ENCODE measurements at places on chromosomes 12 and 14. TPM values are rescaled to one million over a fixed set of nuclear protein-coding genes. Genes with fewer than 3 reads are reported as not detected.

DNA sequence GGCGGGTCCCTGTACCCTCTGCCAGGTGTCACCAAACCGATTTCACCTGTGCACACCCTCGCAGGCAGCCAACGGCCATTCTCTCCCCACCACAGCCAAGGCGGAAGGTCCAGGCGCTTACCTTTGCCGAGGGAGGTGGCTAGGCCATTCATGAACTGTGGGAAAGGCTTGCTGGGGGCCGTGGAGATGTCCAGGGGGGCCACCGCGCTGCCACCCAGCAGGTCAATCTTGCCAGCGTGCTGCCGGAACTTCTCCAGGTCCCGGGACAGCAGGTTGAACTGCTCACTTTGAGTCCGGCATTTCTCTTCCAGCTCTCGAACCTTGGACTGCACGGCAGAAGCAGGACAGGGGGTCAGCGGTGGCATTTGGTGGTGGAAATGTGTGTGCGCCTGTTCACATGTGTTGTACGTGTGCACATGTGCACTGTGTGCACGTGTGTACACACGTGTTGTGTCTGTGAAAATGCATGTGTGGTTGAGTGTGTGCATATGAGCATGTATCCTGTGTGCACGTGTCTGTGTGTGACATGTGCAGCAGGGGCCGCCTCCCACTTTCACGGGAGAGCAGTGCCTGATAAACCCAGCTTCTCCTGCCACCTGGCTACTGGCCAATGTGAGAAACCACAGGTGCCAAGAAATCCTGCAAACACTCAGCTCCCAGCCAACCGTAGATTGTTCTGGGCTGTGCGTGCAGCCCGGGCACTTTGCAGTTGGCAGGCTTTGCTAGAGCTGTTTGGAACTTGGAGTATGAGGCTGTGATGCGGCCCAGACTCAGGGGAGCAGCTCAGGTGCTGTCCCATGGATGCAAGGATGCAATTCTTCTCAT, 118.9 kb downstream of the PIWIL1 start:
- DNase-seq, result no peak
- no peak overlapping the region for H3K4me3 ChIP-seq
- H3K27me3 ChIP-seq, result no peaks in the 10 kb centered on the region
- H3K36me3 ChIP-seq, result no peaks in the 10 kb centered on the region

KRT73 gene
- not detected for total RNA-seq

DNA sequence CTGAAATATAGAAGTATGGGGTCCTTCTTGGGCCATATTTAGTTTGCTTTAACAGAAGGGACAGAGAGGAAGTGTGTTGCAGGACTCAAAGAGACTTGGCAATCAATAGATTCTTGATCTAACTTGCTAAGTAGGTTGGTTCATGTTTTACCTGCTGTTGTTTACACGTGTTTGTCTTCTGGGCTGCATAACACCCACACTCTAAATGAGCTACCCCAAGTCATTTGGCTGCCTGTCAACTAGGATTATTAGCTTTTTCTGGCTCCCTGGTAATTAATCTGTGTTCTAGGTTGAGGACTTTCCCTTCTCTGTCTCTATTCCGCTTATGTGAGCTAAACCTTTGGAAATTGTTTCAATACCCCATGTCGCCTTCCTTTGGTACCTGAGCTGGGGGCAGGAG, 10.1 kb upstream of the TBPL2 start:
- H3K27ac ChIP-seq, result no peak overlapping the region
- H3K4me1 ChIP-seq, result peaks cover 34% of the 10 kb centered on the region
- H3K27me3 ChIP-seq, result no peaks in the 10 kb centered on the region

GRCh38 chr14:26528415-26529182, 69.2 kb downstream of the NOVA1 start:
- peak; percentile 88 for DNase-seq
- H3K27ac ChIP-seq, result peak overlapping the region; percentile 70

PRKCH gene
- total RNA-seq, result 15.3 TPM

- no peak overlapping the region for H3K27ac ChIP-seq
- H3K4me1 ChIP-seq, result peaks cover 24% of the 10 kb centered on the region
- DNase-seq, result no peak
- H3K27me3 ChIP-seq, result no peaks in the 10 kb centered on the region
Measured at GRCh38 chr12:54159589-54159988, 29.2 kb downstream of the SMUG1 start.

DNA sequence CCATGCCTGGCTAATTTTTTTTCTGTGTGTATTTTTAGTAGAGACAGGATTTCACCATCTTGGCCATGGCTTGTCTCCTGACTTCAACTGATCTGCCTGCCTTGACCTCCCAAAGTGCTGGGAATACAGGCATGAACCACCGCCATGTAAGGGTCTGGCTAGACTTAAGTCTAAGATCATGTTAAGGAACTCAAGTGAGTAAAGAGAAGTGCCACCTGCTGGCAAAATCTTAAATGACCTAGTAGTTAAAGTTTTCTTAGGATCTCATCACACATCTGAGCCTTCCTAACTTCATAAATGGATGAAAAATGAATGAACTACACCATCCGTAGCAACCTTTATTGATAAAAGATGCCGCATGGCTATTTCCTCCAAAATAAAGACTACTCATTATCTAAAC, 1.7 kb upstream of the C12orf56 start:
- H3K4me1 ChIP-seq, result peaks cover 10% of the 10 kb centered on the region
- no peak overlapping the region for H3K4me3 ChIP-seq
- H3K27me3 ChIP-seq, result peaks cover 18% of the 10 kb centered on the region

DNA sequence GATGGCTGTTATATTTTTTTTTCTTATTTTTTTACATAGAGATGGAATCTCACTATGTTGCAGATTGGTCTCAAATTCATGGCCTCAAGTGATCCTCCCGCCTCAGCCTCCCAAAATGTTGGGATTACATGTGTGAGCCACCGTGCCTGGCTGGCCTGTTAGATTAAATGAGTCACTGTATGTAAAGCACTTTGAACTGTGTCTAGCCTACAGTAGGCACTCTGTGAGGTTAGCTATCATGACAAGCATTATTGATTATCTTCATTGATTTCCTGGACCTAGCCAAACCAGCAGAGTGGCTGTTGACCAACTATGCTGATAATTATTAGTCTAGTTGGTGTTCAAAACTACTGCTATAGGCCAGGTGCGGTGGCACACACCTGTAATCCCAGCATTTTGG, 42.6 kb downstream of the ARF6 start:
- no peaks in the 10 kb centered on the region for H3K27me3 ChIP-seq
- no peak overlapping the region for H3K4me3 ChIP-seq
- DNase-seq, result no peak
- H3K36me3 ChIP-seq, result no peaks in the 10 kb centered on the region
- H3K27ac ChIP-seq, result no peak overlapping the region

- H3K36me3 ChIP-seq, result no peaks in the 10 kb centered on the region
- H3K27ac ChIP-seq, result no peak overlapping the region
- H3K4me3 ChIP-seq, result no peak overlapping the region
- H3K4me1 ChIP-seq, result no peaks in the 10 kb centered on the region
Measured at GRCh38 chr14:22251090-22251489, 337.9 kb downstream of the DAD1 start.

DNA sequence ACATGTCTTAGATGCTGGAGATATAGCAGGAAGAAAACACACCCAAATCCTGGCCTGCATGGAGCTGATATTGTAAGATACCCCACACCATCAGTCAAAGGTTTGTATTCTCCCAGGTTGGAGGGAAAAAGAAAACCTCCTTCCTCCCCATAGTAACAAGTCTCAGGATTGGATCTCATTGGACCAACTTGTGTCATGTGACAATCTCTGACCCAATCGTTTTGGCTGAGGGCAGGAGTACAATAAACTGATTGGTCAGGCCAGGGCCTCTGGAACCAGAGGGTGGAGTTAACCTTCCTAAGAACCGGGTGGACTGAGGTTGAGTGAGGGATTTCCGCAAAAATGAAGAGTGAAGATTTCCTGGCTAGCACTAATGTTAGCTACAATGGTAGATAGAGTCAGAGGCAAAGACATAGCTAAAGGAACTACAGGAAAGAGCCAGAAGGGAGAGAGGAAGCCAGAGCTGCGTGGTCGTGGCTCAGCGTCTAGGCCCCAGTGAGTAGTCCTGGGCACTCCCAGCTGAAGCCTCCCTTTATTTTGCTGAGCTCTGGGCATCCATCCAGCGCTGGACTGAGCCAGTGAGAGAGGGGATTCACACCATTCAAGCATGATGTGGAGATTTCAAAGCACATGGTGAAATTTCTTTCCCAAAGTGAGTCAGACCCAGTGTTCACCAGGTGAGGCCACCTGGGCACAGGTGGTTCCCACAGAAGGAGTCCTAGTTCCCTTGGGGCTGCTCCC, 219.9 kb downstream of the AACS start:
- no peaks in the 10 kb centered on the region for H3K4me1 ChIP-seq
- no peaks in the 10 kb centered on the region for H3K36me3 ChIP-seq
- DNase-seq, result no peak
- H3K4me3 ChIP-seq, result no peak overlapping the region

- H3K36me3 ChIP-seq, result no peaks in the 10 kb centered on the region
- H3K27me3 ChIP-seq, result no peaks in the 10 kb centered on the region
Measured at GRCh38 chr14:83164591-83164990, 1630.9 kb upstream of the SEL1L start.

TIGAR gene
- total RNA-seq, result 5.0 TPM

GRCh38 chr14:92653162-92653651, 95.2 kb downstream of the LGMN start:
- H3K27ac ChIP-seq, result peak overlapping the region; percentile 99
- peaks cover 6% of the 10 kb centered on the region for H3K36me3 ChIP-seq

DNA sequence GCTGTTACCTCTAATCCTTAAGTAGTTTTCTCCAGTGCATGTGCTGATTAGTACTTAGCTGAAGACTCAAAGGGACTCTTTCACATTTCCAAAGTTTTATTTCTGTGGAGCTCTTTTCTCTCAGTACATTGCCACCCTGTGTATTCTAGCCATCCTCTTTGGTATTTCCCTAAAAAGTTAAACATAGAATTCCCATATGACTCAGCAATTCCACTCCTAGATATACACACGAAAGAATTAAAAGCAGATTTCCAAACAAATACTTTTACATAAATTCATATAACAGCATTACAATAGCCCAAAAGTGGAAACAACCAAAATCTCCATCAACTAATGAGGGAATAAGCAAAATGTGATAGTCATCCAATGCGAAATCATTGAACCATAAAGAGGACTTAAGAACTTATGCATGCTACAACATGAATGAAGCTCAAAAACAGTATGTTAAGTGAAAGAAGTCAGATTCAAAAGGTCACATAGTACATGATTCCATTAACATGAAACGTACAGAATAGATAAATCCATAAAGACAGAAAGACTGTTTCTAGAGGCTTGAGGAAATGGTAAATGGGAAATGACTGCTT, 9.0 kb upstream of the NOVA1 start:
- DNase-seq, result no peak
- no peaks in the 10 kb centered on the region for H3K27me3 ChIP-seq
- H3K4me1 ChIP-seq, result no peaks in the 10 kb centered on the region
- no peaks in the 10 kb centered on the region for H3K36me3 ChIP-seq
- no peak overlapping the region for H3K4me3 ChIP-seq

DNA sequence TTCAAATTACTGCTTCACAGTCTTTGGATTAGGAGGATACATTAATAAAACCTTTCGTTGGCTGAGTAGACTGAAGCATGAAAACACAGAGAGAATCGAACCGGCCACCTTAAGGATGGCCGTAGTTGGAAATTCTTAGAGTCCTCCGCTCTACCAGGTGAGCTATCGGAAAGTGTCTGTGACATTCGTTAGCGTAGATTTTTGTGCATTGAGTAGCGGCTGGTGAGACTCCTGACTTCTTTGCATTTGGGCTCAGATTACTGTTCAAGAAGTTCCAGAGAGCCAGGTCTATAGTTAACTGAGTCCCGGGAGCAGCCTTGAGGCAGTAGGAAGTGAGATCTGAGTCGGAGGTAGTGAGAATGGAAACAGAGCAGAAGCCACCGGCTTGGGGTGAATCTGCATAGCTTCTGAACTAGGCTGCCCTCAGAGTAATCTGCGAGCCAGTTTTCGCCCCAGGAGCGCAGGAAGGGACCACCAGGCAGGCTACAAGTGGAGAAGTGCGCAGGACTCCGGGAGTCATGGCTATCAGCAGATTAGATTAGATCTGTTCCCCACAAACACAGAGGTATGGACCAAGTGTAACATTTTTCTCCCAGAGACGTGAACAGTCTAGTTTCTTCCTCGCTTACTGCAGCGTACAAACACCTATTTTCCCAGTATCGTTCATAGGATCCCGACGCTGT, 11.0 kb downstream of the OR6S1 start:
- no peaks in the 10 kb centered on the region for H3K36me3 ChIP-seq
- DNase-seq, result no peak
- H3K4me1 ChIP-seq, result no peaks in the 10 kb centered on the region
- H3K27me3 ChIP-seq, result no peaks in the 10 kb centered on the region

RILPL1 gene
- total RNA-seq, result 18.8 TPM

TAMALIN gene
- total RNA-seq, result 10.8 TPM

DNA sequence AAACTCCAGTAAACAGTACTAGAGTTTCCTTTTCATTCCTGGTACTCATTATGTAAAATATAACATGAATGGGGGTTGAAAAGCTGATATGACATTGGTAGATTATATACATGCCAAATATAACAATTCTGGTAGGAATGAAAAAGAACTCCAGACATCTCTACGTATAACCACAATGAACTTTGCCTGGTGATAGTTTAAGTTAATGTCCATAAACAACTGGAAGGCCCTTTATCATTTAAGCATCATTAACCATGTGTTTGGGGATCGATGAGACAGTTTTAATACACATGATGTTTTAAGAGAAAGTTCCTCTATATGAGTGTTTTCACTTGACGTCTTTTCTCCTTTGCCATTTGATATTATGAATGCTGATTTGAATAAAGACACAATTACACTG, 5.8 kb downstream of the PTGER2 start:
- no peaks in the 10 kb centered on the region for H3K36me3 ChIP-seq
- H3K4me1 ChIP-seq, result peaks cover 2% of the 10 kb centered on the region
- peaks cover 7% of the 10 kb centered on the region for H3K27me3 ChIP-seq

TMEM106C gene
- 114 TPM for total RNA-seq

DNA sequence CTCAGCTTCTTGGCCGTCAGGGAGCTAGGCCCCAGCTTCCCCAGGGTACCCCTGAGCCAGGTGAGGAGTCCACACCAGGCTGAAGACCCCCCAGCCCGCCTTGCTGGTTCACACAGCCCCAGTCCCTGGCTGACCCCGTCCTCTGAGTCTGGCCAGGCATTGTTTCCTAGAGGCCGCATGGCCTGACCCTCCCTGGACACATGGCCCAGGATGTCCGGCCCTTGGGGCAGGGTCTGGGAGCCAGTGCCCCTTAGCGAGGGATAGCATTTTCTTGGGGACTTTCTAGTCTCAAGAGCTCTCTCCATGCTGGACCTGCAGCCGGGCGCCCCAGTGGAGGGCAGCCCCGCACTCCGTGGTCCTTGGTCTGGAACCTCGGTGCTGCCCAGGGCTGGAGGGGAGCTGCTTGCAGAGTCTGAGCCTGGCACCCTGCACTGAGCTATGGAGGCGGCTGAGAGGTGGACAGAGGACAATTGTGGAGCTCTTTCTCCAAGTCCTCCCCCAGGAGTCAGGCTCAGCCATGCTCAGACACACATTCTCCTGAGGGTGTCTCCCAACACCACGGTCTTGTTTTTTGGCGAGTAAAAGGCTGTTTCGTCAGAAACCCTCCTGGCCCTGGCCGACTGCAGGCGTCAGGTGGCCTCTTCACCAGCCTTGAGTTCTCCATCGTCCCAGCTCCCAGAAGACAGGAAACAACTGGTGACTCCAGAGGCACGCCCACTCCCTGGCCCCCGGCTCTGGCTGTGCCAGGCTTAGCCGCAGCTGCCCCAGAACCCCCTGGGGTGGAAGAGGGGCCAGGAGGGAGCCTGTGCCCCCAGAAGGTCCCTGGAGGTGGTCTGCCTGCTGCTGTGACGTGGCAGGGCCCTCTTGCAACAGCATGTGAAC, 17.6 kb upstream of the CRIP2 start:
- DNase-seq, result no peak
- H3K36me3 ChIP-seq, result peaks cover 77% of the 10 kb centered on the region
- H3K4me1 ChIP-seq, result no peaks in the 10 kb centered on the region
- no peak overlapping the region for H3K27ac ChIP-seq
- no peaks in the 10 kb centered on the region for H3K27me3 ChIP-seq
- H3K4me3 ChIP-seq, result no peak overlapping the region
